ENCODE measurements at places on chromosomes 7 and 10.

GRCh38 chr7:105718511-105718925, 137.2 kb upstream of the EFCAB10 start:
- no peak for DNase-seq

DNA sequence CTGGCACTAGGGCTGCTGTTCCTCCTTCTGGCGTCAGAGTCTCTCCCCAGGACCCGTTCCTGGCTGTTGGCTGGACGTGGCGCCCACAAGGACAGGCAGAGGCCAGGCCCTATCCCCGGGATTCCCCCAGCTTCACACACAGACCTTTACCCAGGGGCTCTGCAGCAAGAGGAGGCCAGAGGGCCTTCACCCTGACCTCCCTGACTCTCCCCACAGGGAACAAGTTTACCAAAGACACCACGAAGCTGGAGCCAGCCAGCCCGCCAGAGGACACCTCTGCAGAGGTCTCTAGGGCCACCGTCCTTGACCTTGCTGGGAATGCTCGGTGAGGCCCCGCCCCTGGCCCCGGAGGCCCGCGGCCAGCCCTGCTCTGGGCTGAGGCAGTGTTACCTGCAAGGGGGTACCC, 82.2 kb downstream of the GTF2IRD1 start:
- DNase-seq = no peak

- peak; percentile 7 for DNase-seq
These were observed 142.3 kb downstream of the VPS50 start for GRCh38 chr7:93374345-93374940.

- no peak for DNase-seq
These were observed 8.4 kb upstream of the BMPR1A start for GRCh38 chr10:86747796-86748581.

- DNase-seq = no peak
These were observed 147.6 kb upstream of the AOAH start for GRCh38 chr7:36871863-36872262.

DNA sequence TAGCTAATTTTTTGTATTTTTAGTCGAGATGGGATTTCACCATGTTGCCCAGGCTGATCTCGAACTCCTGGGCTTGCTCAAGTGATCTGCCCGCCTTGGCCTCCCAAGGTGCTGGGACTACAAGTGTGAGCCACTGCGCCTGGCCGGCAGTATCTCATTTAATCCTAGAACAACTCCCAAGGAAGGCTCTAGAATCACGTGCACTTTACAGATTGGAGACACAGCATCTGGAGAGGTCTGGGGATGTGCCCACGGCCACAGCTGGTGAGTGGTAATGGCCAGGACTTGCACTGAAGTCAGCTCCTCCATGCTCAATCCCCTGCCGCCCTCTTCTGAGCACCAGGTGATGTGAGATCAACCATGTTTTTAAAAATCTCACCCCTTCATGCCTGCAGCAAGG, 43.1 kb downstream of the CARD11 start:
- no peak for DNase-seq

- no peak for DNase-seq
These were observed 20.9 kb downstream of the RGS10 start for GRCh38 chr10:119521443-119522204.

DNA sequence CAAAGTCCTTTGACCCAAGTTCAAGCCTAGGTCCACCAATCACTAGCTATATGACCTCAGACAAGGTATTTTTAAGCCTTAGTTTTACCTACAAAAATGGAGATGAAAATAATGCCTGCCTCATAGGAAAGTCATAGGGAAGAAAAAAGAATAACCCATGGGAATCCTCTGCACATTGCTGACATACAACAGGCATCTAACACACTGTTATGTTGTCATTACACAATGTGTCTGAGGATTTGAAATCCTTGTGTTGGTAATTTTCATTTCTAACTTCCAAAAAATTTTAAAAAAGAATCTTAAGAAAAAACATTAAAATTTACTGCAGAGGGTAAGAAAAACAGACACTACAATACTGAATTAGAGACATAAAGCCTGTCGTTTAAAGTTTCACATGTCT, 5.7 kb downstream of the ANK3 start:
- DNase-seq = no peak

DNA sequence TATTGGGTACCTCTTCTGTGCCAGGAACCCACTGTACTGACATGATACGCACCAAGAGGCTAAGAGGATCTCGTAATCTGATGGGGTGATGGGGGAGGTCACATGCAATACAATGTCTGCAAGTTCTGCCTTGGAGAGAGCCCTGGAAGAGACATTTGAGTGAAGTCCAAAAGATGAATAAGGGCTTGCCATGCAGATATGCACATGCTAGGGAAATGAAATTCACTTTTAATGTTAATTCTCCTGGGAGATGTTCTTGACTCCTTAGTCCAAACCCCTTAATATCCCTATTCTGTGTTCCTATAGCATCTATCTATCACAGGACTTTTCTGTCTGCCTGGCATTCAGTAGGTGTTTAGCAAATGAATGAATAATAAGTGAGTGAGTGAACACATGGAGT, 54.0 kb upstream of the GLCCI1 start:
- DNase-seq = no peak

- no peak for DNase-seq
These were observed 131.5 kb downstream of the CCDC7 start for GRCh38 chr10:32577448-32577847.

DNA sequence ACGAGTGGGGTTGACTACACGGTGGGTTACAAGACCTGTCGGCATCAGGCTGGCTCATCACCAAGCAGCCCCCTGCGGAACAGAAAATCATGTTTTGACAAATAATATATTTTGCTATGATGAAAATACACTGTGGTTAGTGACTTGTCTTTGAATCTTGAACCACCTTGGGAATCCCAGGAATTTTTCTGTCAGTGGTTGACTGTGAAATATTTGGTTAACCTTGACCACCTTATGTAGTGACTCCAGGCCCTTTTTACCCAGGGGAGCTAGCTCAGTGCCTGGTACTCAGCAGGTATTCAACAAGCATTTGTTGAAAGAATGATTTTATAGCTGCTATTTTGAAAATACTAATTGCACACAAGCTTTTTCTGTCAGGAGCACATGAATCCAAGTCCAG, 406.0 kb downstream of the PHF14 start:
- DNase-seq = no peak

DNA sequence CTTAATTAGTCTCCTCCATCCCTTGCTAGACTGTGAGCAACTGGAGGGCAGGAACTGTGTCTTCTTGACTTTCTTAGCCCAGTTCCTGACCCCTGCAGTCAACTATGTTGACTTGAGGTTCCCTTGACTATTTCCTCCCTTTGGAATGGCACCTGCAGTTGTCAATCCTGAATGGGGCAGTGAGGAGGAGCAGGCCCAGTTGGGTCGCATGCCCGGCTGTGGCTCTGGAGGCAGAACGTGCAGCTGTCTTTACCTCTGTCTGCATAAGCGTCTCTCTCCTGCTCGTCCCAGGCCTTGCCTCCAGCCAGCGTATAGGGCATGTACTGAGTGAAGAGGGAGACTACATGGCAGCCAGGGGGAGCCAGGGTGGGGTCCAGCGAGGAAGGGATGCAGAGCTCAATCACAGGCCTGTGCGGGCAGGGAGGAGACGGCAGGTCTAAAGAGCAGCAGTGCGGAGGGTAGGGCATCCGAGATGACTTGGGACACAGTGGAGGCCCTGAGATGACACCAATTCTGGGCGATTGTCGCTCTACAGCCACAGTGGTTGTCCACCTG, 26.8 kb downstream of the PYROXD2 start:
- DNase-seq = no peak

DNA sequence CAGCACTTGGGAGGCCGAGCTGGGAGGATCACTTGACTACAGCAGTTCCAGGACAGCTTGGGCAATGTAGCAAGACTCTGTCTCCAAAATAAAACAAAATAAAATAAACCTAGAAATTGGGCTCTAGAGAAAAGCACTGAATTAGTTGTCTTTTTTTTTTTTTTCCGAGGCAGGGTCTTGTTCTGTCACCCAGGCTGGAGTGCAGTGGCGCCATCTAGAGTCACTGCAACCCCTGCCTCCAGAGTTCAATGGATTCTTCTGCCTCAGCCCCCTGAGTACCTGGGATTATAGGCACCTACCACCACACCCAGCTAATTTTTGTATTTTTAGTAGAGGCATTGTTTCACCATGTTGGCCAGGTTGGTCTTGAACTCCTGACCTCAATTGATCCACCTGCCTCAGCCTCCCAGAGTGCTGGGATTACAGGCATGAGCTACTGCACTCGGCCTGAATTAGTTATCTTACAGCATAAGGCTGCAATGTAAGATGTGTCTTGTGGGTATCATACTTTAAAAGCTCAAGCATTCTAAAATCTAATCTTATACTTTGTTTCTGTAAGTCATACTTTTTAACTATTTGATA, 12.8 kb downstream of the MEIG1 start:
- no peak for DNase-seq

GRCh38 chr7:27510541-27510940, 152.1 kb downstream of the HIBADH start:
- DNase-seq = peak; percentile 51

- peak; percentile 47 for DNase-seq
These were observed 99.5 kb downstream of the HIP1 start for GRCh38 chr7:75639071-75639885.

DNA sequence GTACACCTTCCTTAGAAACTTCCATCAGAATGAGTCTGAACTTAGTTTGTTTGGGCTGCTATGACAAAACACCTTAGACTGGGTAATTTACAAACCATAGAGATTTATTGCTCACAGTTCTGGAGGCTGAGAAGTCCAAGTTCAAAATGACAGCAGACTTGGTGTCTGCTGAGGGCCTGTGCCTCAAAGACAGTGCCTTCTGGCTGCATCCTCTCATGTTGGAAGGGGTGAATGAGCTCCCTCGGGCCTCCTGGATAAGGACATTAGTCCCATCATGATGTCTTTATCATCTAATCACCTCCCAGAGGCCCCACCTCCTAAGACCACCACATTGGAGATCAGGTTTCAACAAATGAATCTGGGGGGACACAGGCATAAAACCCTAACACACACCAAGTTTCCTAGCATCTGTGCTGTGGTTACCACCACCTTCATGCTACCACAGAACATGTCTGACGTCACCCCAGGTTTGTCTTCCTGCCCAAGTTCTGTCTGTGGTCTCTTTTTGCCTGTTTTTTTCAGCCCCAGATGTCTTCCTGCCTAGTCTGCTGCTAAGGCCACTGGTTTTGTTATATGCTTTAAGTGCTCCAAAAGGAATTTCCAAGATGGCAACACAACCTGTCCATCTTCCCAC, 150.9 kb upstream of the COBL start:
- no peak for DNase-seq

- DNase-seq = no peak
These were observed 137.2 kb downstream of the PFKFB3 start for GRCh38 chr10:6339891-6340290.

- no peak for DNase-seq
These were observed 21.6 kb downstream of the AGAP3 start for GRCh38 chr7:151107882-151108281.

DNA sequence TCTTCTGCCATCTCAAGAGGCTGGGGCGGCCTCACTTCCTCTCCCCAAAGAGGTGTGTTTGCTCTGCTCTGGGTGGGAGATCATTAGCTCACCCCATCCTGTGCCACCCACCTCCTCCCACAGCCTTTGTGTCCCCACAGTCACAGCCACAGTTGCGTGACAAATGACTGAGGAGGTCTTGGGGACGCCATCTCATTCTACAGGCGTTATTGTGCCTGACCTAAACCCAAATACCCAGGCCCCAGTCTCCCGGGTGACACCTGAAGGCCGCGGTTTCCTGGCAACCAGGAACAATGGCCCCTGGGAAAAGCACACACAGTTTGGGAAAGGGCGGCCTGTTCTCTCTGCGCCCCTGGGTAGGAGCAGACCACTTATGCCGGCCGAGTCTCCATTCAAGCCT, 51.6 kb downstream of the SLIT1 start:
- DNase-seq = no peak

GRCh38 chr10:12594448-12594944, 245.1 kb downstream of the CAMK1D start:
- DNase-seq = no peak

GRCh38 chr7:98810153-98810802, 59.5 kb downstream of the TMEM130 start:
- peak; percentile 23 for DNase-seq

DNA sequence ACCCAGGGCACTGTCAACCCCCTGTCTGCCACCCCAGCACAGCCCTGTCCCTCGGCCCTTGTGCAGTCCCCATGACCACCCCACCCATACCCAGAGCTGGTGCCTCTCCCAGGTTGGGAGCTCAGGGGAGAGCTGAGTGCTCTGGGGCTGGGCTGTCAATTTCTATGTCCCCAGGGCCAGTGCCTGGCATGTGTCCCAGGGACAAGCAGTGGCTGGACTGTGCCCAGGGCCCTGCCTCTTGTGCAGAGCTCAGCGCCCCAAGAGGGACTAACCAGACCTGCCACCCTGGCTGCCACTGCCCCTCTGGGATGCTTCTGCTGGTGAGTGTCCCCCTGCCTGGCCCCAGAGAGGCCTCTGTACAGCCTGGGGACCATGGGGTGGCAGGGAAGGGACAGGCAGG, 29.0 kb upstream of the ZNF862 start:
- no peak for DNase-seq

DNA sequence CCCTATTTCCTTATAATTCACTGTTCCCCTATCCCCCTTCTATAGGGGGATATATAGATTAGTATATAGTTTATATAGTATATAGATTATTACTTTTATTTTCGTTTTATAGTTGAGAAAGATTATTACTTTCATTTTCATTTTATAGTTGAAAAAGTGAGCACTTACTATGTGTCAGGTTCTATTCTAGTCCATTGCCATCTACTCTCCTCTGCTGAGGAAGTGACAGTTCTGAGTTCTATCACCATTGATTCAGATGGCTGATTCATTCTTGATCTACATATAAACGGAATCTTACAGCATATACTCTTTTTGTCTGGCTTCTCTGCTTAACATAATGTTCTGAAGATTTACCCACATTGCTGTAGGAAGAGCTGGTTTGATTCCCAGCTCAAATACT, 20.7 kb upstream of the CAV2 start:
- DNase-seq = no peak

Data from renal pelvis (tissue), 12 donors.